ENCODE measurements at places on chromosomes 7 and 10.

DNA sequence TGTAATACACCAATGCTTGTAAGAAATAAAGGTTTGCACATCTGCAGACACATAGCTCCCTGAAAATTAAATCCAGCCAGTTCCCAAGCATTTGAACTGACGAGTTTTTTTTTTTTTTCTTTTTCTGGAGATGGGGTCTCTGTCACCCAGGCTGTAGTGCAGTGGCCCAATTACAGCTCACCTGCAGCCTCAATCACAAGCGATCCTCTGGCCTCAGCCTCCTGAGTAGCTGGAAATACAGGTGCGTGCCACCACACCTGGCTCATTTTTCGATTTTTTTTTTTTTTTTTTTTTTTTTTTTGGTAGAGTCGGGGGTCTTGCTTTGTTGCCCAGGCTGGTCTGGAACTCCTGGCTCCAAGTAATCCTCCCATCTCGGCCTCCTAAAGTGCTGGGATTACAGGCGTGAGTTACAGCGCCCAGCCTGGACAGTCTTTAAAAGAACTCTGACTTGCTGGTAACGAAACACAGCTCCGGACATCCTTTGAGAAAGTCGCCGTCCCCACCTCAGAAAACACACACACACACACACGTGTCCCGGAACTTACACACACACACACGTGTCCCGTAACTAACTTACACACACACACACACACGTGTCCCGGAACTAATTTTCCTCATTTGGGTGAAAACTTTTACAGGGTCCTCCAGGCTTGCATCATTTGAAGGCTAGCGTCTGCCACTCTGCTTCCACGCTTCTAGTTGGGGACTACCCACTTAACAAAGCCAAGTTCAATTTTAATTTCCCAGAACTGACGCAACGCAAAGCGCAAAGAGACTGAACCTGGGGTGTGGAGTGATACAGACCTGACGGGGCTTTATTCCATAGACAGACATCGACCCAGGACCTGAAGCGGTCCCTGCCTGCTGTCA lies 18.6 kb downstream of the OCM2 start:
- DNase-seq, result no peak

- DNase-seq, result no peak
Measured at GRCh38 chr7:78168865-78169264, 370.3 kb downstream of the PHTF2 start.

DNA sequence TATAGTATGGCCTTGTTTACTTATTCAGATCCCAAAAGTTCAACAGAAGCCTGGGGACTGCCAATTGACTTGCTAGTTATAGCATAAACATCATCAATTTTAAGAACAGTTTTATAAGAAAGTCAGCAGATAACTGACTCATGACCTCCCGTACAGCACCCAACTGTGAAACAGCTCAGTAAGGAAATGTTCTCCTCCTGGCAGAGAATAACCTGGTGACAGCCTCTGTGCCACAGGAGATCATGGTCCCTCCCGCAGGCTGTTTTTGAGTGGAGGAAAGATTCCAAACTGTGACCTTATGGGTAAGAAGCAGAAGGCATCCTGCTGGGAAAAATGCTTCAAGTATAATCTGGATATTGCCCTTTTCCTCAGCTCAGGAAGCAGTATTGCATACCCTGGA lies 182.5 kb downstream of the SEMA3D start:
- DNase-seq, result no peak

DNA sequence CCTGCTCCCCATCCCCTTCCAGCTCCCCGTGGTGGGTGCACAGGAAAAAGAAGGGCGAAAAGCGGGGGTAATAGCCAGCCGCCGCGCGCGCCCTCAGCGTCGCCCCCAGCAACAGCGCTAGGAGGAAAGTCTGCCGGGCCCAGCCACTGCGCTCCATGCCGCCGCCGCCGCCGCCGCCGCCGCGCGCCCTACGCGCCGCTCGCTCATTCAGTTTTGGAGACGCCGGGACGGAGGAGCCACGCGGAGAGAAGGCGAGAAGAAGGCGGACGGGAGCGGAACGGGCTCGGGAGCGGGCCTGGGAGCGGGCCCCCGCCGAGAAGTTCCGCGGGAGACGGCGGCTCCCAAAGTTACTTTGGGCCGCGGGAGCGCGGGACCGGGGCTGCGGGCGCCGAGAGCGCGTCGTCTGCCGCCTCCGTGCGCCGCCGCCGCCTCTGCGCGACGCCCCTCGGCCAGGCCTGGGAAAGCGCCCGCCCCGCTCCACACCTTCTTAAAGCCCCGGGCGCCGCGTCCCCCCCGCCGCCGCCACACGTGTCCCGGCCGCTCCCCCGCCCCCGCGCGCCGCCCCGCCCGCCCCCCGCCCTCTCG lies at the start of gene RELN:
TSS of gene RELN (minus strand) at position 459 of the 585 bp plus-strand sequence. CDS start at position 157, 302 bp downstream.
- no peak for DNase-seq

GRCh38 chr10:118547282-118547681 lies 48.2 kb downstream of the PRLHR start:
- DNase-seq, result no peak

DNA sequence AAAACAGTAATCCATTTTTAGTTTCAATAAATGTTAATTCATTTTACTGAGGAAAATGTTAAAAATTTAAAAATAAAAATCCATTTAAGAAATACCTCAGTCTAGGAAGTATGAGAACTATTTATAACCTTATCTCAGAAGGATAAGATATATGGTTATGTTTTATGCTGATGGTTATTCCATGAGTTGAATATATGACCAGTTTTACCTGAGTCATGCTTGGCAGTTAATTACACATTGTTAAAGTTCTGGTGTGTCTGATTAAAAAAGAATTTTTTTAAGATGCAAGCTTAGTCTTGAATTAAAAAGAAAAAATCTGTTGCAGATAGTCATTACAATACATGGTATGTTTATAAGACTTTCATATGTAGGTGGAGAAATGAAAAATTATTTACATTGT lies 191.7 kb downstream of the ARL4A start:
- no peak for DNase-seq

All from amygdala (tissue), 56 donors.